ENCODE measurements at places on chromosomes 11 and 22. TPM values are rescaled to one million over a fixed set of nuclear protein-coding genes. Genes with fewer than 3 reads are reported as not detected.

The PRR33 gene
- total RNA-seq = 0.16 TPM

The CHRDL2 gene
- not detected for total RNA-seq

The POU2F3 gene
- not detected for total RNA-seq

The THRSP gene
- total RNA-seq = not detected

The SMTNL1 gene
- total RNA-seq = not detected

The BCR gene
- 32.0 TPM for total RNA-seq

The GRM5 gene
- total RNA-seq = not detected

The ACRV1 gene
- total RNA-seq = not detected

The OR8D4 gene
- total RNA-seq = not detected

The MUC5AC gene
- not detected for total RNA-seq

The OTOG gene
- not detected for total RNA-seq

The SYCE3 gene
- total RNA-seq = not detected

The ANKK1 gene
- total RNA-seq = not detected

The MMP1 gene
- not detected for total RNA-seq

The SYT9 gene
- total RNA-seq = not detected

The MAJIN gene
- total RNA-seq = not detected

The DUSP8 gene
- total RNA-seq = 1.4 TPM

The OR4D11 gene
- total RNA-seq = not detected

The DERL3 gene
- 5.4 TPM for total RNA-seq

The PACSIN3 gene
- total RNA-seq = 8.0 TPM

Data from activated CD8-positive, alpha-beta T cell treated with anti-CD3 and anti-CD28 coated beads for 36 hours (primary cell).